Tibial nerve (tissue), 4 donors: ENCODE measurements at places on chromosomes 3 and 15.

- no peak for DNase-seq
These were observed 208.2 kb upstream of the CTDSPL start for GRCh38 chr3:37653466-37653865.

DNA sequence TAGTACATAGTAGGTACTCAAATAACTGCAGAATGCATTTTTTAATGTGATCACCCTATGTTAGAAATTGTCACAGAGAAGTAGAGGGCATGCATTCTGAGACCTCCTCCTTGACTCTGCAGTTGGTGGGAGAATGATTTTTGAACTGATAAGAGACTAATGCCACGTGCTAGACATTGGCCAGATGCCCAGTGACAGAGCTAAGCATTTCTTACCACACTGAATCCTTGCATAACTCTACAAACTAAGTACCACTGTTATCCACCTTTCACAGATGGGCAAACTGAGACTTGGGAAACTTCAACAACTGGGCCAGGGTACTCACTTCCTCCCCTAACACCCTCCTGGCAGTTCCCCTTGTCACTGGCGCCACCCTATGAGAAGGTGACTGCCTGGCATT is 33.5 kb upstream of the SPATA12 start:
- DNase-seq: no peak

DNA sequence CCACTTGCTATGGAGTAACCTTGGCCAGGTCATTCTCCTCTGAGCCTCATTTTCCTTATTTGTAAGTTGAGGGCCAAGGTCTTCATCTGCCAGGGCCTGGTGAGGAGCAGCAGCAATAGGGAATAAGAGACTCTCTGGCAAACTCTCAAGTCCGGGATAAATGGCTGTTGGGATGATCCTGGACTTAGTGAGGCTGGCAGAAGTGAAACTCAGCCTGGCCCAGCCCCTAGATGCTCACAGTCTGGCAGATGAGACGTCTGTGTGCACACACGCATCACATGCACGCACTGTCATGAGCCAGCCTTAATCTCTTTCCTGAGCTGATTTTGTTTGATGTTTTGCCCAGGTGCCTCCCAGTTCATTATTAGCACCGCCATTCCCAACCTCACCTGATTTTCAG is 26.8 kb downstream of the SLC6A6 start:
- DNase-seq: no peak

DNA sequence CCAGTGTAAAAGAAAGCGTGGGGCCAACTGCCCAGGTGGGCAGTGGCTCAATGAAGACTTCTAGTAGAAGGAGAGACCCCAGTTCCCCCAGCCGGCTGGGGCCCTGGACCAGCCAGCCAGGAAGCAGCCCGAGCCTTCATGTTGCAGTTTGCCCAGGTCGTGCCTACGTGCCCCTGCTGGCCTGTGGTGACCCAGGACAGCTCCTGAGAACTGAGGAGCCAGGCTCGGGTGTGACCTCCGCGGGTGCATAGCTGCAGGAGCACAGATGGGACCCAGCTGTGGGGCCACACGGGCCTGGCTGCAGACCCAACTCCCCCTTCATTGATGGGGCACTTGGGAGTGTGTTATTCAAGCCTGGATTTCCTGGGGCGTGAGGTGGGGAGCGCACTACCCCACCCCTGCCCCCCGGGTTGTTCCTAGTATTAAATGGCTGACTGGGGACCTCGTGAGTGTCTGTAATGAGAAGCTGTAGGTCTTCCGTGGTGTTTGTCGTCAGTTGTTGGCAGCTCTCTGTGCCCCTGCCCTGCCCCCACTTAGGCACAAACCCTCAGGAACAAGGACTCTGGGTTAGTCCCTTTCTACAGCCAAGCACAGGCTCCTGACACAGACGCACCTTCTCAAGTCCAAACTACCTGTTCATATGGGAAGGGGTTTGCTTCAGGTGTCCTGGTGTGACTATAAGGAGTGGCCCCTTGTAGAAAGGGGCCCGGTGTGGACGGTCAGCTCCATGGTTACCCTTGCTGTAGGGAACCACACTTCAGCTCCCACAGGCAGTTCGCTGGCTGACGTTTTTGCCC is 39.1 kb downstream of the IDH2 start:
- DNase-seq: no peak

- DNase-seq: no peak
These were observed 6.7 kb downstream of the NANOGP8 start for GRCh38 chr15:35078221-35078915.

- no peak for DNase-seq
These were observed 217.5 kb upstream of the ROPN1 start for GRCh38 chr3:124209426-124209825.

DNA sequence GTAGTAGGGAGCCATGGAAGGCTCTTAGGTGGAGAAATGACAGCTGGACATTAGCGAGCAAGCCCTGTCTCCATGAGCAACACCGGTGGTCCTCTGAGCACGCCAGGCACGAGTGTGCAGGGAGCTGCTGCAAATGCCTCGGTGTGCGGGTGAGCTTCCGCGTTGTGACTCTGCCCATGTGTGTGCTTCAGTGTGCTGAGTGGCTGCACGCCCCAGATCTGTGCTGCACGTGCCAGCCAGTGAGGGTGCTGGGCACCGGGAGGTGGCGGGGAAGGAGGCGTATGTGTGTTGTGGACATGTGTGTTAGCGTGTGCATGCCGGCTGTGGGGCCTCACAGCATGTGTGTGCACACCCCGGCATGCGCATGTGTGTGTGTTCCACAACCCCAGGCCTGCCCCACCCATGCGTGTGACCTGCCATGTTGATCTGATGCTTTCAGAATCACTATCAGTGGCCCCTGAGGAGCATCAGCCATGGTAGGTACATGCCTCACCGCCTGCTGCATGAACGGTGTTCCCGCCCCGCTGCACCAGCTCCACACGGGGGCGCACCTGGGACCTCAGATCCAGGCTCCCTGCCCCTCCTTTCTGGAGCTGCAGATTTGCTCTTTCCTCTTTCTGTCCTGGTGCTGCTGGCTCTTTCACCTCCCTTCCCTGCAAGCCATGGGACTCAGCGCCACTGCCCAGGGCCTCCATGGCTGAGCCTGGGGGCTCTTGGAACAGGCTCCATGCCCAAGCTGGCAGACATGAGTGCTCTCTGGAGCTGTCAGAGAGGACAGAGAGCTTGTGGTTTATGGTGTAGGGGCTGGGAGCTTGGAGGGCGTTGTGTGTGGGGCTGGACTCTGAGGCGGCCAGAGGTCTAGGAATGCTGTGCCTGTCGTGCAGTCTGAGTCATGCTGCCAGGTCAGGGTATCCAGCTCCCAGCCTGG is 169.4 kb downstream of the TBC1D2B start:
- DNase-seq: no peak

- no peak for DNase-seq
These were observed 15.4 kb upstream of the CXCR6 start for GRCh38 chr3:45927881-45928280.

- no peak for DNase-seq
These were observed 49.9 kb downstream of the TRPM1 start for GRCh38 chr15:31051496-31052080.

- no peak for DNase-seq
These were observed 17.4 kb upstream of the TXNRD3 start for GRCh38 chr3:126672340-126672739.

DNA sequence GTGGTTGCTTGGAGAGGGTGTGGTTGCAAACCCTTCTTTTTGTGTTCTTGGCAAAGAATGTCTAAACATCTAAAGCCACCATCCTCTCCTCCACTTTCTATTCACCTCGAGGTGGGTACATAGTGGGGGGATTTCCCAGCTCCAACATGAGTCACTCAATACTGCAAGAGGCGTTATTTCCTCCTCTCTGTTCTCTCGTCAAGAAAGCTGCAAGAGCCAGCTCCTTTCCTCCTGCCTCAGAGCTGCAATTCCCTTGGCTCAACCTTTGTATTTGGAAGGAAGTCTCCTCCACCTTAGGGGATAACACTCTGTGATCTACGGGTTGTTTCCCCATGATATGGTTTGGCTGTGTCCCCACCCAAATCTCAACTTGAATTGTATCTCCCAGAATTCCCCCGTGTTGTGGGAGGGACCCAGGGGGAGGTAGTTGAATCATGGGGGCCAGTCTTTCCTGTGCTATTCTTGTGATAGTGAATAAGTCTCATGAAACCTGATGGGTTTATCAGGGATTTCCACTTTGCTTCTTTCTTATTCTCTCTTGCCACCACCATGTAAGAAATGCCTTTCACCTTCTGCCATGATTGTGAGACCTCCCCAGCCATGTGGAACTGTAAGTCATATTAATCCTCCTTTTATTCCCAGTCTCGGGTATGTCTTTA is 138.4 kb downstream of the PLCL2 start:
- no peak for DNase-seq

GRCh38 chr15:67369359-67369998 is 114.9 kb downstream of the IQCH start:
- DNase-seq: no peak

DNA sequence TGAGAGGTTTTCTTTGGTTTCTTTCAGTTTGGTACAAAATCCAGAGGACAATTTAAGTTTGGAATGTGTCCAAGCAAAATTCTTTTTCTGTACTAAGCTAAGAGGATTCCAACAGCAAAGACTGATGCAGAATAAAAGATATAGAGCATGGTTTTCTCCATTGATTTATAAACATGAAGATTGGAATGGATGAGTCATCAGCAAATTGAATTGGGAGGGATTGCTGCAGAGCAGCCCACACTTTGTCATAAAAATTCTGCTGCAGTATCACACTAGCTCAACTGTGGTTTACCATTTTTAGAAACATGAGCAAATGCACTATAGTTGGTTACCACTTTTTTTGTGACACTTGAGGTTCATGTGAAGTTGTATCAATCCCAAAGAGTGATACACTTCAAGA is 16.1 kb upstream of the LARP6 start:
- DNase-seq: no peak

GRCh38 chr3:11581237-11582190 is 62.2 kb downstream of the VGLL4 start:
- DNase-seq: no peak

DNA sequence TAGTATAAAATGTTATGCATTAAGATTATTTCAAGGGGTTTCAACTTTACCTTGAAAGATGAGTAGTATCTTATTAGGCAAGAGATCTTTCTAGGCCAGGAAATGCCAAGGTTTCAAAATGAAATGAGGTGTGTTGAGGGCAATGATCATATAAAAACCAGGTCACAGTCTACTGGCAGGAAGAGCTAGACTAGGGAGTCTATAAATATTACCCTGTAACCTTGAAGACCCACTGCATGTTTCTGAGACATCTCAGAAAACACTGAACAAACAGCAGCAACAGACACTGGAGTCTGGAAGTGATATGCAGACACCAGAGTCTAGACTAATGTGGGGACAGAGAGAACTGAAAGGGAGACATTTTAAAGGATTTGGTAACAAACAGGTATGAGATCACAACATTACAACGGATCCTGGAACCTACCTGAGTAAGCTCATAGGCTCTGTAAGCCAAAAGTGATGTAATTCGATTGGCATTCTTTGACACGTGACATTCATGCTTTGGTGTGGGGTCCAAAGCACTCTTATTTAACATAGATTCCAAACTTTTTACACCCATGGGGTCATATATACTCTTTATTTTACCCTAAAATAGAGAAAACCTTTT is 15.0 kb downstream of the TASOR start:
- no peak for DNase-seq

GRCh38 chr3:107956991-107957900 is 133.6 kb downstream of the CD47 start:
- peak; percentile 79 for DNase-seq

DNA sequence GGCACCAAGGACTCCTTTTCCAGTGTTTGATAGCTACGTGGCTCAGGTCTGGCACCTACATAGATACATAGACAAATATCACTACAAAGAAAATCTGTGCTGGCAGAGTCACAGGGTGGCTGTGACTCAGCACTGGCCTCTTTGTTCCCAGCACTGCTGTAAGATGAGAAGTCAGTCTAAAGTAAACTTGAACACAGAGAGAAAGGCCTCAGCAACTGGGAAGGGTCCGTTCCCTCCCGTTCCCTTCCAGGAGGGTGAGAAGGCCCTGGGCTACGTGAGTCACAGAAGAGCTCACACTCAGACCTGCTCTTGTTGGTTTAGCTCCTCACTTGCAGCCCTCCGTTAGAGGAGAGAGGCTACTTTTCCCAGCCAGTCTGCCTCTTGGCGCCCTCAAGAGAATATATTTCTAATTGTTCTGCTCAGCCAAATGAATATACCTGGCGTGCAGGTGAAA is 23.1 kb downstream of the ANXA2 start:
- peak; percentile 57 for DNase-seq

GRCh38 chr3:143207338-143207961 is 87.9 kb downstream of the CHST2 start:
- DNase-seq: no peak

DNA sequence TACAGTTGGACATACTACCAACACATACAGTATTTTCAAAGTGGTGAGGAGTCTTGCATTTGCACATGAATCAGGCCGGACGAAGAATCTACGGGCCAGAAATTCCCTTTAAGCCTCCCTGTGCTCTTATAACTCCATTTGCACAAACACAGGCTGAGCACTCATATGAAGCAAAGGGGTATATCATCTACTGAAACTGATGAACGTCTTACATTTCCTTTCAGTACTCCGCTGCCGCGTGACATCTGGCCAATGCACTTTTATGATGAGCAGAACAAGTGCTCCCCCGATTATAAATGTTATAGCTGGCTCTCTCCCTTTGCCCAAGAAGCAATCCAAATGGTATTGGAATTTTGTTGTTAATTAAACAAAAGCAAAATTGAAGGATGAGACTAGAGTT is 110.3 kb upstream of the ICE2 start:
- DNase-seq: no peak

GRCh38 chr3:32969656-32970055 is 18.2 kb downstream of the CCR4 start:
- no peak for DNase-seq

- peak; percentile 90 for DNase-seq
These were observed 333.4 kb downstream of the THSD4 start for GRCh38 chr15:71448688-71449114.

DNA sequence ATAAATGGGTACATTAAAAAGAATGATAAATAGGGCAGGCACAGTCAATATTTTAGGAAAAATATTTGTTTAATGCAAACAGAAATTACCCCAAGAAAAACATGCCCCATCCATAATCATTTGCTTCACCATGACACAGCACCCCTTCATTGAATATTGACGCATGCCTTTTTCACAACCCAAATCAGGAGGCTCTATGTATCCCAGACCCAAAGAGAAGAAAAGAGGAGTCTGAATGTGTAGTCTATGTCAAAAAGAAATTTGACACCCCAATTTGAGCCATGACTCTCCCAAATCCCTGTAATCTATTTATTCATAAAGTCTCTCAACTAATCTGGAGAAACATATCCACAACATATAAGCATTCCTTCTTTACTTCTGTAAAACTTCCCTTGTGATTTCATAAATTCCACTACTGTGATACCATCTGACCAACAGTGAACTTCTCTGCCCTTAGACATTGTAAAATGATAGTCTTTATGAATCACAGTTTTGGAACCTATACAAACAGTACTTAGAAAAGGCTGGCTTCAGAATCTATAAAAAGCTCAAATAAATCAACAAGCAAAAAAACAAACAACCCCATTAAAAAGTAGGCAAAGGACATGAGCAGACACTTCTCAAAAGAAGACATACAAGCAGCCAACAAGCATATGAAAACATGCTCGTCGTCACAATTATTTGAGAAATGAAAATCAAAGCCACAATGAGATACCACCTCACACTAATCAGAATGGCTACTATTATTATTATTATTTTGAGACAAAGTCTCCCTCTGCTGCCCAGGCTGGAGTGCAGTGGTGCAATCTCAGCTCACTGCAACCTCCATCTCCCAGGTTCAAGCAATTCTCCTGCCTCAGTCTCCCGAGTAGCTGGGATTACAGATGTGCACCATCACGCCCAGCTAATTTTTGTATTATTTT is 53.4 kb upstream of the XRN1 start:
- no peak for DNase-seq

- DNase-seq: no peak
These were observed 349.8 kb upstream of the TPRG1 start for GRCh38 chr3:188822004-188822403.

GRCh38 chr3:116470605-116471197 is 25.4 kb upstream of the LSAMP start:
- DNase-seq: no peak
